ENCODE measurements at places on chromosomes 2 and 18.

DNA sequence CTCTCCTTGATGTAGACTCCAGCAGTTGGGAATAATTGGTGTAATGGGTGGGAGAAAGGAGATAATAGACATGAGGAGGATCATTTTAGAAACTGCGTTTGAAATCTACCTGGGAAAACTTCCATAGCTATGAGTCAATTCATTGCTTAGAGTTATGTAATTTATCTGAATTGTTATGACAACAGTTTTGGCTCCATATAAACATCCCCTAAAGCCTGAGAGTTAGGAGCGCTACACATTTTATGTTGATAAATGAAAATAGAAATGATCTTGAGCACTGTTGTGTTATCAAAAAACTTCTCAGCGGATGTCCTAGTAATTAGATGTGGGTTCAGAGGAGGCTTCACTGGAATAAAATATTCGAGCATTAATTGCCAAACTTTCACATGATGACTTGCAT lies 573.4 kb downstream of the TSN start:
- no peak for DNase-seq

DNA sequence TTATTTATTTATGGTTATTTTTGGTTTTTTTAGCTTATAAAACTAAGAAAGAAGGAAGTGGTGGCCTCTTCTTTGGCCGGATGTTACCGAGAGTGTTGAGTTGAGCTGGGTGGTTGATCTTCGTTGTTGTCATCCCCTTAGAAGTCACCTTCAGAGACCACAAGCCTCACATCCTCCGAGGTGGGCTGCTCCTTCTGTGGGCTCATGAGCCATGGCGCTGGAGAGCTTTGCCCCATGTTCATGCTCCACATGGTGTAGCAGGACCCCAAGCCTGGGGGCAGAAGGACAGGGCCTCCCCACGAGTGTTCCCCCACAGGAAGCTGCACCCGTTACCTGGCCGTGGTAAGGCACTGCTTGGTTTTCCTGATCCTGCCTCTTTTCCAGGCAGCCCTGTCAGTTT lies 23.4 kb downstream of the SNTG2 start:
- no peak for DNase-seq

DNA sequence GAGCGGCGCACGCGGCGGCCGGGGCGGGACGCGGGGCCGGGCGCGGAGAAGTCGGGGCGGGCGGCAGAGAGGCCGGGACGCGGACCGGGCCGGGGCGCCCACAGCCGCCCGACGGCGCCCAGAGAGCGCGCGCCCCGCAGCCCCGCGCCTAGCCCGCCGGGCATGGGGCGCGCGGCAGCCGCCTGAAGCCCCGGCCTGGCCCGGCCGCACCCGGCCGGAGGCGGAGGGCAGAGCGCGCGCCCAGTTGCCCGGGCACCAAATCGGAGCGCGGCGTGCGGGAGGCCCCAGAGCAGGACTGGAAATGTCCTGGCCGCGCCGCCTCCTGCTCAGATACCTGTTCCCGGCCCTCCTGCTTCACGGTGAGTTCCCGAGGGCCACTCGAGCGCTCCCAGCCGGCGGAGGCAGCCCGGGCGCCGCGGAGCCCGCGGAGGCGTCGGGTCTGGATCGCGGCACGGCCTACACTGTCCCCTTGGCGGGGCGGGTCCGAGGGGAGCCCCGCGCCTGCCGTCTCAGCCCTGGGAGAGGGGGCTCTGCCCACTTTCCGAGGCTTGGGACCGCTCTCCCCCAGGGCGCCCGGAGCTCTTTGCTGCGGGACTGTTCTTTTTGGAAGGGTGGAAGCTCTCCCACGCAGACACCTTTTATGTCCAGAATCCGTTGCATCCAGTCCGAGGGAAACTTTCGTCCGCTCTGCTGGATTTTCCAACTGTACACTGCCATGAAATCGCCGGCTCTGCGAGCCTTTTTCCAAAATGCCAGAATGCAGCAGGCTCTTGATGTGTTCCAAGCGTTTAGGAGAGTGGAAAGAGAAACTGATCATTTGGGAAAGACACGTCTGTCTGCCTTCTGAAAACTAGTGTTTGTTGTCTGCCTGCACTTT lies 484 bp downstream of the APCDD1 start:
- no peak for DNase-seq

GRCh38 chr2:27191070-27191829 lies 20.6 kb upstream of the ATRAID start:
- no peak for DNase-seq

DNA sequence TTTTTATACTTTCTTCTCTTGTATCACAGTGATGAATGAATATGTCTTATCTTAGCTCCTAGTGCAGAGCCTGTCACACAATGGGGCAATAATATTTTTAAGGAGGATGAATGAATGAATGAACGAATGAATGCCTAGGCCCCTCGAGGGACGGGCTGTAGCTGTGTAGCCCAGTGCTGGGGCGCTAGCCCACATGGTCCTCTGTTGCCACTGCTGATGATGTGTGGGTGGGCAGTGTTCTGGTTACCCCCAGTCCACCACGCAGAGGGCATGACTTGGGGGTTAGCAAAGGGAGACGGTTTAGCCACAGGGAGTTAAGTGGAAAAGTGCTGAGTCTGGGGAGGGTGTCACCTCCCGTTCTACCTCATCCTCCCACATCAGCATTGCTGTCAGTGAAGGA lies 134.2 kb downstream of the SMAD7 start:
- DNase-seq = no peak
